ENCODE measurements at places on chromosomes 5 and 9.
A peak's percentile ranks its signal among the peaks of the same experiment; 100 is the strongest.

- no peak for DNase-seq
Observed at GRCh38 chr9:29822458-29822857, 2249.2 kb upstream of the C9orf72 start.

DNA sequence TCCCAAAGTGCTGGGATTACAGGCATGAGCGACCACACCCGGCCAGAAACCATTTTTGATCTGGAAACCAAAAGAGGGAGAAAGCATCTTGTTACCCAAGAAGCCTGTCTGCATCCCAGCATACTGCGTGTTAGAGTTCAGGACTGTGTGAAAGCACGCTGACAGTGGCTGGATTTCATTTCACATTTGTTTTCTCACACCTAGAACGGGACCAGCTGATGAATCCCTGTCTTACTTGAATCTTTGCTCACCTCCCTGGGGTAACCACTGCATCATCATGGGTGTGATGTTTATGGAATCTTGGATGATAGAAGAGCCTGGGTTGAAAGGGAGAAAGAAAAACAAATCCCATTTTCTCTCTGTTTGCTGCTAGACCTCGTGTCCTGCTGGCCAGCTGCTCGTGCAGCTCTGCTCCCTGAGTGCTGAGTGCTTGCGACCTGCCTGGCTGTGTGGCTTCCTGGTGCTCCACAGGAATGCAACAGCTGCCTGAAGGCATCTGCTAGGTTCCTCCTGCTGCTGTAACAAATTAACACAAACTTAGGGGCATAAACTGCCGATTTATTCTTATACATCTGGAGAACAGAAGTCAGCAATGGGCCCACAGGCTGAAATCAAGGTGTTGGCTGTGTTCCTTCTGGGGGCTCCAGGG lies 378.3 kb upstream of the DAP start:
- no peak for DNase-seq

- no peak for DNase-seq
Observed at GRCh38 chr5:67802766-67803165, 412.8 kb upstream of the PIK3R1 start.

GRCh38 chr9:5557606-5558587 lies 47.6 kb downstream of the PDCD1LG2 start:
- DNase-seq: no peak

DNA sequence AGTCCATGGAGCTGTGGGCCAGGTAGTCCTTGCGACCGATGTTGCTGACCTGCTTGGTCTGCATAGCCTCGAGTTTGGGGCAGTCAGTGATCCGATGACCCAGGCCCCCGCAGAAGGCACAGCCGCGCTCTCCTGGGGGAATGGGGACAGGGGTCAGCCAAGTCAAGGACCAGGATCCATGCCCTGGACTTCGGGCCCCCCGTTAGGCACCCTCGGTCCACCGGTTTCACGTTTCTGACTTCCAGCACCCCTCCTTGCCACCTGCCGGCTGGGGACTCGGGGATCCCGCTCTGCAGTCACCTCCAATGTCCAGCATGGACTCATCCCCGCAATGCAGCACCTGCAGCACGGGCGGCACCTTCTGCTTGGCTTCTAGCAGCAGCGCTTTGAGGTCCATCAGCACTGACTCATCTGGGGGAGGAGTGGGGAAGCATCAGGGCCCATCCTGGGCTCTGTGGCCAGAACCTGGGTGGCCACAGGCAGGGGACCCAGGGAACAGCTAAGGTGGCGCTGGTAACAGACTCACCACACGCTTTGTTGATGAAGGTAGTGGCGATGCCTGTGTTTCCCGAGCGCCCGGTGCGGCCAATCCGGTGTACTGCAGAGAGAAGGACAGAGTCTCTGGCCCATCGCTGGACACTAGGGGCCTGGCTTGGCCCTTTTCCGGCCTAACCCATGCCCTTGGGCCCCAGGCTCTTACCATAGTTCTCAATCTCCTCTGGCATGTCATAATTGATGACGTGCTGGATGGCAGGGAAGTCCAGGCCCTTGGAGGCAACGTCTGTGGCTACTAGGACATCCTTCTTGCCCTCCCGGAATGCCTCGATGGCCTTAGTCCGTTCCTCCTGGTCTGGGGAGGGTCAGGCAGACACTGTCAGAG lies 2.4 kb upstream of the DOK3 start:
- no peak for DNase-seq

DNA sequence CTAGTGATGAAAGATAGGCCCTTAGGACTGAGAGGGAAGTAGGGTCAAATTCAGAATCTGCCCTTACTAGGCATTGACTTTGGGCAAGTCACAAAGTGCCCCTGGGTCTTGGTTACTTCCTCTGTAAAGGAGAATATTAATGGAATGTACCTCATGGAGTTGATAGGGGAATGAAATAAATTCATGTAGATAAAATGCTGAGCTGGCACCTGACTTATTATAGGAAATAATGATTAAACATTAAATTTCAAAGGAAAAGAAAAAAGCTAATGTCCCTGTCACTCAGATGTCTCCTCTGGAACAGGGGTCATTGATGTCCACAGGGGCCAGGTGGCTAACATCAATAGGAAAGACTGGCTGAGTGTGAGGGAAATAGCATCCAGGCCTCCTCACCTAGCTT lies 321.4 kb downstream of the TRIM32 start:
- no peak for DNase-seq

DNA sequence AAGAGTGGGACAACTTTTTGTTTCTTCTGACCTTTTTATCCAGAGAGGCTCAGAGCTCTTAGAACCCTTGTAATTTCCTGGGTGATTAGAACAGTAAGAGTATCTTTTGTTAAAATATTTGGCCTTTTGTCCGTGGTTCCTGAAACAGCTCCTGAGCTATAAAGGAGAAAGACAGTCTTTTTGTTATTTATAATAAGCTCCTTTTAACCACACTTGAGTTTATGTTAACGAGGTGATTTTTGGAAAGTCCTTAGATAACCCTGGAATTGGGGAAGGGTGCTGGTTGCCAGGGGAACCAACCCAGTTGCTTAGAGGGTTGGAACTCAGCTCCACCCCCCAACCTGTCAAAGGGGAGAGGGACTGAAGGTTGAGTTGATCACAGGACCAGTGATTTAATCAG lies 4.8 kb downstream of the ZNF483 start:
- no peak for DNase-seq

GRCh38 chr5:143147383-143147782 lies 256.1 kb downstream of the NR3C1 start:
- no peak for DNase-seq

- peak; percentile 57 for DNase-seq
Observed at GRCh38 chr5:31196309-31196708, 2.8 kb downstream of the CDH6 start.

DNA sequence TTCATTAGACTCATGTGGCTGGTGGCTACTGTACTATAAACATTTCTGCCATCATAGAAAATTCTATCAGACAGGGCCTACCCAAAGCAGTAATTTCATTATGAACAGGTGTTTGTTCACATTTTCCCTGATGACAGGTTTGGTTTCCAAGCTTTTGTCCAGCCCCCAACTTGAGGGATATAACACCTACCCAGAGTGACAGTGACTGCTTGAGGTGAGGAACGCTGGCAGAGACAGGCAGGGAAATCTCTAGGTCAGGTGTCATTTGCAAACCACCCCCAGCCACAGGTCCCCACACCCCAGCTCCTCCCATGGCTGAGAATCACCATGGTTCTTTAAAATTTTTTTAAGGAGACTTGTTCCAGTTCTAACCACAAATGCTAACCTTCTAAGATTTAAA lies 25.5 kb downstream of the GOLM1 start:
- DNase-seq: no peak

- peak; percentile 32 for DNase-seq
Observed at GRCh38 chr9:72579190-72579589, 57.8 kb downstream of the TMC1 start.

GRCh38 chr5:173786286-173787187 lies 101.6 kb upstream of the CPEB4 start:
- no peak for DNase-seq

DNA sequence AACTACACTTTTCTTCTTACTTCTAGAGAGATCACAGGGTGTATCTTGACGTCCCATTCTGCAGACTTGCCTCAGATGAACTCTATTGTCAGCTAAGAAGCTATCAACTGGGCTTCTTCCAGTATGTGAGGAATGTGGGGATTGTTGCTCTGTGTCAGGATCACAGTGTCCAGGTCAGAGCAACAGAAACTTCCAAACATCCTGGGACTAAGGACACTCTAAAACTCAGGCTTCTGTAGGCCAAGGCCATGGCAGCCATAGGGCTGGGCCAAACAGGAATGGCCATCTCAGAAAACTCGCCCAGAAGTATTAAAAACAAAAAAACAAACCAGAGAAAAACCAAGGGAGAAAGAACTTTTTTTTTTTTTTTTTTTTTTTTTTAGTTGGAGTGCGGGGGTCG lies 210.0 kb upstream of the CLINT1 start:
- no peak for DNase-seq

GRCh38 chr5:162684145-162684544 lies 616.6 kb downstream of the GABRG2 start:
- DNase-seq: peak; percentile 1

DNA sequence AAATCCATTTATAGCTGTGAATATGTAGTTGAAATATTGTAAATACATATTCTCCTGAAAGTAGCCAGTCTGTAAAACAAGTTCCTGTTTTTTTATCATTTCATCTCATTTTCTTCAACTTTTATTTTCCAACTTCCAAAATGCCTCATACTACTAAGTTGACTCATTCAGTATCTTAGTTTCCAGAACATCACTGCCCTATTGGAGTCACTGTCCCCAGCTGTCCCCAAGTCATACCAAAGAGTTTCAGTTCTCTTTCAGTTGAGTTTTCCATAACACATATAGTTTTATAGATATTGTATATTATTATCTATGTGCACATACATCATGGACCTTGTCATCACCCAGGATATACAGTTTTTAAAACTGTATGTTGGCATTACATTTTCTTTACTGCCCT lies 261.7 kb downstream of the CDH12 start:
- no peak for DNase-seq

DNA sequence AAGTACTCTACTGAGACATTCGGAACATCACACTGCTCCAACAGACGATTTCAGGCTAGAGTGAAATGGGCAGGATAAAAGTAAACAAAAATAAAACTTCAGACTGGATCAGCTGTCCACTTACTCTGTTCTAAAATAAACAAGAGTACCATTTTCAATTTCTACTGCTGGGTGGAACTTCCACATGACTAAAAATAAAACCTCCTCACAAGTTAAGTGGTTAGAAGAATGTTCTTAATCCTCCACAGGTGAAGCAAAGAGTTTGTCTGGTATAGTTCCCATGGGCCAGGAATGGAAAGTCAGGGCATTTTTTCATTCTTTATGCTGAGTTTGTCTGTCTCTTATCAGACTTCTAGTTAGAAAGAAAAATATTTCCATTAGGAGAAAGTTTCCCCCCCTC lies 15.7 kb downstream of the NUDT12 start:
- DNase-seq: no peak

GRCh38 chr5:135449644-135450043 lies 2.5 kb upstream of the DCANP1 start:
- no peak for DNase-seq

- DNase-seq: no peak
Observed at GRCh38 chr9:132672413-132672690, 2.1 kb downstream of the GTF3C4 start.

- no peak for DNase-seq
Observed at GRCh38 chr5:108941746-108942145, 194.0 kb downstream of the FER start.

DNA sequence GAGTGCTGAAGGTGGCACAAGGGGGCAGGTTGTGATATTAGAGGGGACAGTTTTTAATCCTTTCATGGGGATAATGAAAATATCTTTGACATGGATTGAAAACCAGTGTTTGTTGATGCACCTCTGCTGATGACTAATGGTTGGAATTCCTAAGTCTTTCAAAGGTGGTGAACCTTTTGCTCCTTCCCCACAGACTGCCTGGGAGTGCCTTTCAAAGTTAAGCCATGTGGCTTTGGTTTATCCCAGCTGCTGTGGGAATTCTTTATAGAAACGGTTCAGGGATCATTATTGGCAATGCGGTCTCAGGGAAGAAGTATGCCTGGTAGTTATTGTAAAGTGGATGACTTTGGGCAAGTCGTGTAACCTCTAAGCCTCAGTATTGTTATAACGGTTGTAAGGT lies 45.7 kb downstream of the PIP5K1B start:
- no peak for DNase-seq

- DNase-seq: peak; percentile 4
Observed at GRCh38 chr5:35651002-35651756, 33.5 kb downstream of the SPEF2 start.

- DNase-seq: no peak
Observed at GRCh38 chr5:72426019-72426418, 81.2 kb downstream of the ZNF366 start.

DNA sequence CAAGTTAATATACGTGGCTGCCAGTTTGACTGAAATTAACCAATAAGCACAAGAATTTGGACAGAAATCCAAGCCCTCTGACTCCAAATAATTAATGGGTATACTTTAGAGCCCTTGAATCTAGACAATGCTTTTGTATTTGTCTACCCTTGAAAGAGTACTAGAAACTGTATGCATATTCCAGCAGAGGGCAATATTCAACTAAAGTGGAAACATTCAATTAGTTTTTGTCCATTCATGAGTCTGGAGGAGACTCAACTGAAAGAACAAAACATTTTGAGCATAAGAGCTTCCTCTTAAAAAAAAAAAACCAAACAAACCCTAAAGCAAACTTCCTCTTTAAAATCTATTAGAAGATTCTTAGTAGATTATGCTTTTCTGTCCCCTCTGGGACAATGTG lies 157.8 kb downstream of the ARHGEF28 start:
- DNase-seq: no peak

DNA sequence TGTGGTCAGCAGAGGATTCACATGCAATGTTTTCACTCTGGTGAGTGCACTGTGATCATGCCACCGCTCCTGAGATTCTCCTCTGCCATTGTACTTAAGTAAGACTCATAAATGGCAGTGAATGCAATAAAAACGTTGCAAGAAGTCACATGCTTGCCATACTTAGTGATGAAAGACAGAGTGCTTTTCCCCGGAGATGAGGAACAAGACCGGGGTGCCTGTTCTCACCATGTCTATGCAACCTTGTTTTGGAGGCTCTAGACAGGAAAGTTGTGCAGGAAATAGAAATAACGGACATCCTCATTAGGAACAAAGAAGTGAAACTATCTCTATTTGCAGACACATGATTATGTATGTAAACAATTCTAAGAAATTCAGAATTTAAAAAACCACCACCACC lies 84.7 kb upstream of the IRX2 start:
- no peak for DNase-seq

DNA sequence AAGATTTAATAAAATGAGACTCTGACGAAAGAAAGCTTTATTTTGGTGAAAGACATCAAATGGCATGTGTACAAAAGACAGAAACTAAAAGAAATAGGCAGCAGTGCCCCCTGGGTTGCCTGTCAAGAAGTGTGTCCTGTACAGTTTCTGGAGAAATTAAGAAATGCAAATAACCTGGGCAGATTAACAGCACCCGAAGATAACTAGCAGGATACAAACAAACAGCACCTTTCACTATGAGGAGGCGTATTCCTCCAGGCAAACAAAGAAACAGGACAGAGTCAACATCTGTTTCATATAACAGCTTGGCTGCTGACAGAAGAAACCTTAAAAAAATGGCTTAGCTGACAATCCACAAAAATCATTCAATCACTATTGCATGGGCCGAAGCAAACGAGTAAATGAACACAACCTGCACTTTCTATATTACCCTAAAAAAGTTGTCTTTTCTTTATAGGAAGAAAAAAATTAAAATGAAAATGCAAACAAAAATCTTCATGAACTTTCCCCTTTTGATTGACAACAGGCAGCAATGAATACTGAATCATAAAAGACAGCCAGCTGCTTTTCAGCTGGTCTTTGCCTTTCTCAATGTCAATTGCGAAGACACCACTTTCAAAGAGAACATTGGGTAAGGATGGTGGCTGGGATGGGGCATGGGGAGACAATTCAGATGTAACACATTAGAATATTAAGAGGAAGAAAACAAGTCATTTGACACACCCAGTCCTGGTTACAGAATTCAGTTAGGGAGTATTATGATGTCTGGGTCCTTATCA lies 162.1 kb downstream of the ARL15 start:
- no peak for DNase-seq
